ENCODE measurements at places on chromosomes 16 and 17.

DNA sequence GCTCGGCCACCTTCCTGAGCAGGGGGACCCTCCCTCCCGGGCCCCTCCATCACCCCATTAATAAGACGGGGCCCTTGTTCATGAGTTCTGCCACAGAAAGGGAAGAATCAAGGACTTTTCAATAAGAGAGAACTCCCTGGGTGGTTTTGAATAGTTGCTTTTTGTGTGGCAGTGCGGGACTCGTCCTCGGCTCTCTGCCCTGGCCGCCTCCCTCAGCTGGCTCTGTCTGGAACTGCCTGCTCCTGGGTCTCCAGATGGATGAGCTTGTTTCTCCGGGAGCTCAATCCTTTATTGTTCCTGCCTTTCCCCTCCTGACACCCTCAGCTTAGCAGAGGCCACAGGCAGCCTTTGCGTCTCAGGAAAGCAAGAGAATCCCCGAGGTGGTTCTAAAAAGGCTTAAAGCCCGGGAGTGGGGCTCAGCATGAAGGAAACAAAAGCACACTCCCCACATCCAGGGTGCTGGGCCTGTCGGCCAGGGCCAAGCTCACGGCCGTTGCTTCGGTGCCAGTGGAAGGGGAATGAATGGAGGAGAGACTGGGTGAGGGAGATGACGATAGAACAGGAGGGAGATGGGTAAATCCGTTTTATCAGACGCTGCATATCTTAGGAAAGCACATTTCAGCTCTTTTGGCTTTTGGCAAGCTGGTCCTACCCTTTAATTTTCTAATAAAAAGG is 60.2 kb downstream of the RAI1 start:
- DNase-seq, result no peak

DNA sequence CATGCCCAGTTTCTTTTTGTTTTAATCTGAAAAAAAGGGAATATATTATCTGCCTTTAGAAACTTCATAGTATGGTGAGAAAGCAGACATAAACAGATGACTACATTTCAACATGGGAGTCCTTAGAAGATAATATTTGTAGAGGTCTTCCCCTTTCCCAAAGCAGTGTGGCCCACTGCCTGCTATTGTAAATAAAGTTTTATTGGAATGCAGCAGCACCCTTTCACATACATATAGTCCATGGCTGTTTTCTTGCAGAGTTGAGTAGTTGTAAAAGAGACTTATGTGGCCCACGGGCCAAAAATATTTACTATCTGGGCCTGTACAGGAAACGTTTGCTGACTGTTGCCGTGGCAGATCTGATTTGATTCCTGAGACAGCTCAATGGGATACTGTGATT is 8.5 kb downstream of the KATNIP start:
- DNase-seq, result no peak

GRCh38 chr16:79247386-79247785 is 353.2 kb downstream of the MAF start:
- no peak for DNase-seq

DNA sequence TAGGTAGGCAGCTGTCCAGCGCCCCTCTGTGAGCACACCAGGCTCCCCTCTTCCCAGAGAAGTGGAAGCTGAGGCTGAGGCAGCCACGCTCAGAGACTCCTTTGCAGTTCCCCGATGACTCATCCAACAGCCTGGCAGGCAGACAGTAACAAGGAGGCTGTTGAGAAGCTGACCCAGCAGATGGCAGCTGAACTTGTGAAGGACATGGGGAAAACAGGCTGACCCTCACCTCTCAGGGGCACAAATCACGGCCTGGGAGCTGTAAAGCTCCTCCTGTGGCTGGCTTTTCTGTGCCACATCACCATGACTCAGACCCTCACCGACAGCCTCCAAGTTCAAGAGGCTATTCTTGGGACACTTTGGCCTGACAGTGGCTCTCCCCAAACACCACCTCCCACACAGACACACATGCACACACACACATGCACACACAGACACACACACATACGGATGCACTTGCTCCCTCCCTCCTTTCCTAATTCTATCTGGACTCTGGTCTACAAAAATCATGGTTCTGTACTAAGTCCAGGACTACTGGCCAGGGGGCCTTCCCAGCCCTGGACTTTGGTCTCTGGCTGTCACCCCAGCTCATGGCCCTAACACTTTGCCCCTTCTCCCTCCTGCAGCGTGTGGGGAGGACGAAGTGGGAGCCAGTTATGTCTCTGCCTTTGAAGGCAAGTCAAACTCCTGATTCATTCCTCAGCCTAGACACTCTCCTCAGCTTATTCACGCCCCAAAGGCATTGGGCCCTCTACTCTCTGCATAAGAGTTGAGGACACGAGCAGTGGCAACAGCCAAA is 23.2 kb downstream of the MAP3K14 start:
- DNase-seq, result peak; percentile 93

DNA sequence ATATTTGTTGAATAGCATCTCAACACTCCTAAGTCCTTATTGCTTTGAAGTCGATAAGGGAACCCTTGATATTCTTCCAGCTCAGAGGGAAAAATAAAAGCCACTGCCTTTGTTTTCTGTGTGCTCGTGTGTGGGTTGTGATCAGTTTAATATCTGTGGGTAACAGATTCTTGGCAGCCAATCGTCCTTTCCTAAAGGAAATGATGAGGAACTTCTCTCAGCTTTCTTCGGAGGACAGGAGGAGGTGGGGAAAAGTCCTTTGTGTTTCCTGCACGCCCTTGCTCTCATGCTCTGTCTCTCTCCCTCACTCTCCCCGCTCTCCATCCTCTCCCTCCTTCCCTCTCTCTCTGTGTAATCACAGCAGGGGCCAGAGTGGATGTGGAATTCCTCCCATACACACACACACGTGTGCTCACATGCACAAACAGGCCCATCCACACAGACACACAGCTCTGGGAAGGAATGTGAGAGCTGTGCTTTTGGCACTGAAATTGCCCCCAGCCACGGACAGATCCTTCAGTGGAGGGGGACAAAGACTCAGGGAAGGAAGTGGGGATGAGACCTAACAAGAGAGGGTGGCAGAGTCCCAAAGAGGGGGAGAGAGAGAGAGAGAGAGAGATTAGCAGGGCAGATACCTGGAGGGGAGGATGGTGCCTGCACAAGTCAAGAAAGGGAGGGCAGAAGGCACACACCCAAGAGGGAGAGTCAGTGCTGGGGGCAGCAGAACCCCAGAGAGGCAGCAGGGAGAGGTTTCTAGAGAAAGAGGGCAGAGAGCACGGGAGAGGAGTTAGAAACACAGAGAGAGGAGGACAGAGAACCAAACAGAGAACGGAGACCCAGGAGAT is 83.5 kb upstream of the PLCG2 start:
- no peak for DNase-seq

DNA sequence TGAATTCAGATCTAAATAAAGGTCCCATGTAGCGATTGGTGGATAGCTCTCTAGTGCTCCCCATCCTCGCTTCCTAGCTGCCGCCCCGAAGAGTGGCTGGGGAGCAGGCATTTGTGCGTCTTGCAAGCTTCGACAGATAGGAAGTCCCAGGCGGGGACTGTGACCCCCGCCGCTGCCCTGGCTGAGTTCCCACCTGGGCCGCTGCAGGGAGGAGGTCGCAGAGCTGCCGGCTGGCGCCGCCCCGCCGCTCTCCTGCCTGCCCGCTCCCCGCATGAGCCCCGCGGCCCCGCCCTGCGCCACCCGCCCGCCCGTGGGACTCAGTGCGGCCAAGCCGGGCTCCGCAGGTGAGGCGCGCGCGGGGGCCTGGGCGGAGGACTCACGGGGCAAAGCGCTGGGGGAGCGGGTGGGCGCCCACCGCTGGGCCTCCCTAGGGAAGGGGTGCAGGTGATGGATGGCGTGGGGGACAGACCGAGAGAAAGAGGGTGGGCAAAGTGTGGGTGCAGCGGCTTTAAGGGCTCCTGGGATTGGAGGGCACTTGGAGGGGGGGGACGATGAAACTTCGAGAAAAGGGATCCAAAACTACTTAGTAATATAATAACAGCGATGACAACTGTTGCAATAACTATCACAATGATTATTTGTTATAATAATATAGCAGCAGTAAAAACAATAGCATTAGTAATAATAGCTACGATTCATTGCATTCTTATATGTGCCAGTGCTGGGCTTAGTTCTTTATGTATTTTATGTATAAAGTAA is at the start of gene OTOA:
Gene OTOA, plus strand, starts transcription at position 80 of the 759 bp plus-strand sequence. CDS start 14,547 bp downstream, outside the sequence.
- DNase-seq, result no peak

DNA sequence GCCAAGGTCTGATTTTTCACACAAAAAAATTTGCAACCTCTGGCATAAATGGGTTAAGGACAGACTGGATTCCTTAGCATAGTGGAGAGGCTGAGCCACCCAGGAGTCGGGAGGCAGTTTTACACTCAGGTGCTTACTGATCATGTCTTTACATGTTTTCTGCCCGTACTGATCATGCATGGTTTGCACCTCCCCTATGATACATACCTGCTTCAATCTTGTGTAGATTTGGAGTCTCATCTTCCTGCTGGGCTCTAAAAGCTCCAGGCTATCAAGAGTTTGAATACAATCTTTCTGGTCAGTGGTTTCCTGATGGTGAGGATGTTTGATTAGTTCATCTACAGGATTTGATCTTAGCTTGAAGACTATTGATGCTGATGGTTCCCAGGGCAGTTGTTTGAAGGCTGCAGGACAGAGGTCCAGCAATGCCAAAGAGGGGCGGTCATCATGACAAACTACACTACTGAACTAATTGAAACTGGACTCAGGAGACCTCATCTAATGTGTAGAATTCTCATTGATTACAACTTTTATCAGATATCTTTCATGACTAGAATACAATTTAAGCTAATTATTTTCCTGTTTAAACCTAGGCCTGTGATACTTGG is 6.9 kb downstream of the C1QBP start:
- no peak for DNase-seq

DNA sequence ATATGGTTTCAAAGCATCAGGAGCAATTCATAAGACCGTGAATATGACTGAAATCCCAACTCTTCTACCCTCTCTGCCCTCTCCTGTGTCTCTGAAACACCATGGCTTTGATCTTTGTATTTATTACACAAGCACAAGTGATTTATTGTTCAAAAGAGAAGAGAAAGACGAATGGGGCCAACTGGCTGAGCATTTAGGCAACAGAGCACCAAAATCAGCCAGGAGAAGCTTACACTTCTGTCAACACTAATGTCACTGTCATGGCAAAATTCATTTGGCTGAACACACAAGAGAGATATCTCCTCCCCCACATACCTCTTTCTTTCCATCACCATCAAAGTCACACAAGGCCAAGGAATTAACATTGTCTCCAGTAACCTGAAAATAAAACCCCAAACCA is 9.3 kb downstream of the BBS2 start:
- no peak for DNase-seq

DNA sequence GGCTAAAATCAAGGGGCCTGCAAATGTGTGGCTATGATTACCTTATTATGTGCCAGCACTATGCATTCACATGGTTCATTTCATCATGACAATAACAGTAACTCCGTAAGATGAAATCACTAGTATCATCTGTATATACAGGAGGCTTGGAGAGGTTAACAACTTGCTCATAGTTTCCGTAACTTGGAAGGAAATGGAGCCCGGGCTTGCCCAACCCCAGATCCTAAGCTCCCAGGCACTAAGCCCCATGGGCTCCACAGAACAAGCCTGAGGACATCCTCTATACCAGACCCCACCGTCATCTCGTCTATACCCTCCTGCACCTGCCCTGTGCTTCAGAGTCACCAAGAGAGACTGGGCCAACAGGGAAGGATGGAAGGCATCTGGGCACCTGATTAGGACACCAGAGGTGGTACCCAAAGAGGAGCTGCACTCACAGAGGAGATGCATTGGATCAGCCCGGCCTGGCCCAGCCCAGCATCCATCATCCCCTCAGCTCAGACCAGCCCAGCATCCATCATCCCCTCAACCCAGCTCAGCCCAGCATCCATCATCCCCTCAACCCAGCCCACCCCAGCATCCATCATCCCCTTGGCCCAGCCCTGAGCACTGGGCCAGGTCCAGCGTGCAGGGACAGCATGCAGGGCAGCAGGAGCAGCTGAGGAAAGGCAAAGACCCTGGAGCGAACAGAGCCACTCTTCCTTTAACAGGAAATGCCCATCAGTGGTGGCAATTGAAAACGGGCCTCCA is 28.5 kb downstream of the NSMCE1 start:
- DNase-seq, result no peak

DNA sequence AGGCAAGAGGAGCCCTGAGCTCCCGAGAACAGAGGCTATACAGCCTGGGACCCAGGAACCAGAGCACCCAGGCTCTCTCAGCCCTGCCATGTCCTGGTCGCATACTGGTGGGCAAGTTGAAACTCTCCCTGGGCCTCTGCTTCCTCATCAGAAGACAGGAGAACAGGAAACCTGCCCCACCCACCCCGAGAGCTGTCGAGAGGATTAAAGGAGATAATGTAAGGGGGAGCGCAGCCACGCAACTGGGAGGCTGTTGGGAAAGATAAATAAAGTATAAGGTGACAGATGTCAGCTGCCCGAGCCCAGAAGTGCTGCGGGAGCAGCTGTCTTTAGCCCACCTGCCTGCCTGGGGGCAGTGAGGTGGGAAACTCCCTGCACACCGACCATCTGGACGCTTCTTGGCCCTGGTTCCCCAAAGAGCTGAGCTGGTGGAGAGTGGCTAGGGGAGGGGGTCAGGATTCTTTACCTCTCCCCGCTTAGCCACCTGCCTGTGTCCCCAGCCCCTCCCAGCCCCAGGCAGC is 6.8 kb downstream of the KIF19 start:
- DNase-seq, result no peak

GRCh38 chr17:73571511-73572130 is 72.6 kb downstream of the SDK2 start:
- DNase-seq, result no peak

DNA sequence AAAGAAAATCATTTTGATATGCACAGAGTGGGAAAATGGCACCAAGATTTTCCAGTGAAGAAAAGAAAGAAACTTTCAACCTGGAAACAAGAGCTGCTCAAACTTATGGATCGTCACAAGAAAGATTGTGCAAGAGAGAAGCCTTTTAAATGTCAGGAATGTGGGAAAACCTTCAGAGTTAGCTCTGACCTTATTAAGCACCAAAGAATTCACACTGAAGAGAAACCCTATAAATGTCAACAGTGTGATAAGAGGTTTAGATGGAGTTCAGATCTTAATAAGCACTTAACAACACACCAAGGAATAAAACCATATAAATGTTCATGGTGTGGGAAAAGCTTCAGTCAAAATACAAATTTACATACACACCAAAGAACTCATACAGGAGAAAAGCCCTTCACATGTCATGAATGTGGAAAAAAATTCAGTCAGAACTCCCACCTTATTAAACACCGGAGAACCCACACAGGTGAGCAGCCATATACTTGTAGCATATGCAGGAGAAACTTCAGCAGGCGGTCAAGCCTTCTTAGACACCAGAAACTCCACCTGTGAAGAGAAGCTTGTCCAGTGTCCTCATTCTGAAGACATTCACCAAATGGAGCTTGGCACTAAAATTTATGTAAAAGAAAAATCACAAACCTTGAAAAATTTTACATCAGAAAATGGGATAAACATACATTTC is 12.2 kb downstream of the ZNF75A start:
- peak; percentile 4 for DNase-seq

DNA sequence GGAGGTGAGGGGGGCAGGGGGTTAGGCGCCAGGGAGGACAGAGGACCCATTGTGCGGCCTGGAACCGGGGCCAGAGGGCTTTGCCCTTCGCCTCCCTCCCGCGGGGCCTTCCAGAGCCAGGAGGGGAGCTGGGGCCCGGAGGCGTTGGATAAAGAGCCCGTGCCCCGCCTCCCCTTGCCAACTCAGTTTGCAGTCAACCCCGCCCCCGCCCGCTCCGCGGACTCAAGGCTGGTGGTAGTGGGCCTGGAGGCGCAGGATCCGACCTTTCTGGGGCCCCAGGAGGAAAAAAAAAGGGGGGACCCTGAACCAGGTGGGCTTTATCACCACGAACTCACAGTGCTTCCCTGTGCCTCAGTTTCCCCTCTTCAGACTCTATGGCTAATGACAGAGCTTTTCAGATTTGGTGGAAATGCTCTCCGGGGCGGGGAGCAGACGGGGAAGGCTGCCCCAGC is 2.0 kb upstream of the SPHK1 start:
- DNase-seq, result no peak
